HFFc6 (cell line): ENCODE measurements at places on chromosomes 1 and 21. TPM values are rescaled to one million over a fixed set of nuclear protein-coding genes. Genes with fewer than 3 reads are reported as not detected.

- DNase-seq: no peak
These were observed 362.4 kb upstream of the PKN2 start for GRCh38 chr1:88321706-88322105.

- DNase-seq: no peak
These were observed 21.5 kb upstream of the ST6GALNAC3 start for GRCh38 chr1:76053021-76053420.

- DNase-seq: no peak
These were observed 21.5 kb upstream of the LEFTY2 start for GRCh38 chr1:225962440-225962975.

DNA sequence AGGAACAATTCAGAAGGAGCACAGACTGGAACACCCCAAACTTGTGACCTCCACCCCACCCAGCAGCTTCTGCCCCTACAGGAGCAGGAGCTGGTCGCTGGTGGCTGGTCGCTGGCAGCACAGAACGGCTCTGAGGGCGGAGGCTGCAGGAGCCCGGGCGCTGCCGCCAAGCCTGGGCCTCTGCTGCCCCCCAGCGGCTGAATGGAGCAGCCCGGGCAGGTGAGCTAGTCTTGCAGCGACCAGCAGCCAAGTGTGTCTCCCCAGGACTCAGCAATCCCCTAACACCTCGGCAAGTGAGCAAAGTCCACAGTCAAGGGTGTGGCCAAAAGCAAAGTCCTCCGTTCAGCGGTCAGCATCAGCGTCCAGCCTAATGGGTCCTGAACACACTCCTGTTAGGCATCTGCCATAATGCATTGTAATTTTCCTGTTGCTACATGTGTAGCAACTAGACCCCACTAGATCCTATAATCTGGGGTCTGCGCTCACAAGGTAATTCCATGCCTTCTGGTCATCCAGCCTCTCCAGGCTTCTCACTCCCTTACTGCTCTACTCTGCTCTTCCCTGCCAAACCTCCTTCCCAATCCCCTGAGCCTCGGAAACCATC lies 12.1 kb upstream of the GJB5 start:
- peak; percentile 51 for DNase-seq

DNA sequence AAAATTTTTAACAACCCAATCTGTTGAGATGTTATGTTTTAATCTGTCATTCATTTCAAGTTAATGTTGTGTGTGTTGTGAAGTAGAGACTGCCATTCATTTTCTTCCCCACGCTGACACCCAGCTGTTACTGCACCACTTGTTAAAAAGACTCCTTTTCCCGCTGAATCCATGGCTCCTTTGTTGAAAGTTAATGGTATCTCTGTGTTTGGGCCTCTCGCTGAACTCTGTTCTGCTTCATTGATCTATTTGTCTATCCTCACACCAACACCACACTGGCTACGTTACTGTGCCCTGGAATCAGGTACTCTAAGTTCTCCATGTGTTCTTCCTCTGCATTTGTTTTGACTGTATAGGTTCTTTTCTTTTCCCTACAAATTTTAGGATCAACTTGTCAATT lies 58.2 kb downstream of the PDE9A start:
- no peak for DNase-seq

GRCh38 chr1:116586741-116587143 lies 15.9 kb upstream of the CD58 start:
- DNase-seq: no peak

- DNase-seq: no peak
These were observed 29.9 kb downstream of the POFUT2 start for GRCh38 chr21:45257673-45258341.

The AKR7A3 gene
- total RNA-seq: 0.18 to 0.42 TPM in 2 of 3 replicates, not detected in the other

The S100A8 gene
- not detected in 3 replicates for total RNA-seq

The C1orf87 gene
- total RNA-seq: not detected in 3 replicates

The STRIP1 gene
- total RNA-seq: 33.2 and 45.8 TPM in 2 replicates

The TSPAN2 gene
- total RNA-seq: 5.0 to 6.9 TPM (median 5.9 TPM) in 3 replicates
